ENCODE measurements at places on chromosomes 6 and 20.

DNA sequence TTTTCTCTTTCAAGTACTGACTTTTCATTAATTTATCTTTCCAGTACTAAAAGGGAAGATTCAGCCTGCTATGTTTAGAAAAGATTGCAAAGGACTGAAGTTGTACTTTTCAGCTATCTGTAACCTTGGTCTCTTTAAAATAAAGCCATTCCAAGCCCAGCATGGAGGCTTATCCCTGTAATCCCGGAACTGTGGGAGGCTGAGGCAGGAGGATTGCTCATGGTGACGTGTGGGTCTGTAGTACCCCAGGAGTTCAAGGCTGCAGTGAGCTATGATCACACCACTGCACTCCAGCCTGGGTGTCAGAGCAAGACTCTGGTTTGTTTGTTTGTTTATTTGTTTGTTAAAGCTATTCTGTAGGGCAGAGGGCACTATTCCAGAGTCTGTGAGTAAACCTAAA lies 50.6 kb upstream of the TMEM170B start:
- DNase-seq: no peak

- DNase-seq: no peak
Observed at GRCh38 chr6:126631363-126631762, 291.4 kb downstream of the CENPW start.

- DNase-seq: no peak
Observed at GRCh38 chr6:44101832-44102231, 25.4 kb downstream of the MRPL14 start.

DNA sequence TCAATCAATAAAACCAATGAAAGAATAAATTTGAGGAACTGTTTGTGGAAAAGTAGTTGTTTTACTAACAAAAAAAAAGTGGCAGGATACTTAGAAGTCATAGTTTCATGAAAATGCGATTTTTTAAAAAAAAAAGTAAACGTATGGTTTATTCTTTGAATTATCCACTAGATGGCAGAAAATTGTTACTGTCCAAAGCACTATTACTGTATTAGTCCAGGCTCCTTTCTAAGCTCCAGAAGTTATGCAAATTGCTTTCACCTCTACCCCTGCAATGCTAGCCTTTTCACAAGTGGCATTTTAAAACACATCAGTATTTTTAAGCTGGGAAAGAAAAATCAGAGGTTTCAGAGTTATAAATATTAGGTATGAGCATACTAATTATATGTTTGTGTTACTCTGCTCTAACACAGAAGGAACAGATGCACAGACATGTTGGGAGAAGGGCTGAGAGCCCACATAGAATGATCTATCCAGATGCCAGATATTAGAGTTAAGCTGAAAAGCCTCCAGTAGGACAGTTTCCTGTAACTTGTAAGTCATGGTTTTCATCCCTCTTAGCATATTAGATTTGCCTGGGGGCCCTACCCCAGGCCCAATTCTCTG lies 63.9 kb downstream of the FHL5 start:
- DNase-seq: peak; percentile 46

All from kidney capillary endothelial cell (primary cell).